Fibroblast of lung (primary cell): ENCODE measurements at places on chromosomes 16 and 17.

- peak; percentile 95 for DNase-seq
Measured at GRCh38 chr16:81181013-81181720, 57.3 kb upstream of the BCO1 start.

DNA sequence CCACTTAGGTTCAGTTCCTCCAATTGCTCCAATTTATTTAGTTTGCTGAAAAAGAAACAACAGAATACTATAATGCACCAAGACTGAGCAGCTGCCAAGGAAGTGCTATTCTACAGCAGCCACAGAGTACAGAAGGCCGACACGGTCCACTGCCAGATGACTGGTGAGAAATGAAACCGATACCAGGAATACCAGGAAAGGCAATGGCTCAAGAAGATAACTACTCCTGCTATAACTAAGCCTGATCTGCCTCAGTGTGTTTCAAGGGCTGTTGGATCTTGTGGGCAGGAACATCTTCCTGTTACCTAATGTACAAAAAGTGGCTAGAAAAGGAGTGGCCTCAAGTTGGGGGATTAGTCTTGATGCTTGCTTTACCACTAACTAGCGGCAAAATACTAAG, 32.8 kb downstream of the MARVELD3 start:
- DNase-seq = no peak

- DNase-seq = no peak
Measured at GRCh38 chr17:34178092-34178491, 77.0 kb upstream of the CCL2 start.

DNA sequence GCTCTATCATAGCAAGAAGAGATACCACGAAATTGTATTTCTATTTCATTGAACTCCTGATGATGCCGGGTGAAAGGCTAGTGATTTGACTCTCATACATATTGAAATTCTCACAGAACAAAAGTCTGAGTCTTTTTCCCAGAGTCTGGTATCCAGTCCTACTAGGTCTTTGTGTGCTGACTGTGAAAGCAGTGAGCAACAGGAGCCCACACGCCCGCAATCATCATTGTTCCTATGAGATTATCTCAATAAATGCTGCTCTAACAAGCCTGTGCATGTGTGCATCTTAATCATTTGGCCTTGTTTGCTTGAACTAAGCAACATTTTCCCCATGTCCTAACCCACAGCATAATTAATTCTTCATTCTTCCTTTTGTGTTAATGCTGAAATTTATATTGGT, 1466.0 kb downstream of the CDH11 start:
- DNase-seq = no peak

GRCh38 chr16:16154281-16154951, 68.9 kb downstream of the ABCC6 start:
- no peak for DNase-seq
